Esophagus squamous epithelium (tissue), 5 donors: ENCODE measurements at places on chromosomes 5 and 9.

DNA sequence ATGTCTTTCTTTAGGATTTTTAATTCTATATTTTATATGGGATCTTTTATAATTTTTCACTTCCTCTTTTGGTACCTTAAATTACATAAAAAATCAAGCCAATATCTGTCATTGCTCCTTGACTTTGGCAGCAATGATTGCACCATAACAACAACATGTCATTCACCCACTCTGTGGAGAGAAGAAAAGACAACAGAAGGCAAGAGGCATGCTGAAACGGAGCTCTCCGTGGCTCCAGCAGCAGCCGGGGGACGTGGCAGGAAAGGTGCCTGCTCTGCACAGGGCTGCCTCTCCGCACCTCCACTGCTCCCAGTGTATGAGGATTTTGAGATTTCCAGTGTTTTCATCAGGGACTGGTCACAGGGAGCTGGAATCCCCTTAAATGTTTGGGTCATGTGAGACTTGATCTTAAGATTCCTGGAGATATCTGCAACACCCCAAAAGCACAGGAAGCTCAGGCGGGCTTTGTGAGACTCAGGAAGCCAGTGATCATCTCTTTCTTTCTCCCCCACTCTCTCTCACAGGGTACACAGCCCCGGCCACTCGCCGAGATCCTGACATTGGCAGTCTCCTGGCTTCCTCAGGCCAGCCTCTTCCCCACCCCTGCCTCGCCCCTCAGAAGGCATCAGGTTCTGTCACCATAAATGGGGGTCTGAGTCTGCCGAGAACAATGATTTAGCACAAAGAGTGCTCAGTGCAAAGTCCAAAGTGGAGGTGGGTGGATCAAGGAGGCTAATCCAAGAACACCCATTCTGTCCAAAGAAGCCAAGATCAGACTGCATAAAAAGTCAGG, 74.6 kb downstream of the ACTL7B start:
- no peak for DNase-seq

DNA sequence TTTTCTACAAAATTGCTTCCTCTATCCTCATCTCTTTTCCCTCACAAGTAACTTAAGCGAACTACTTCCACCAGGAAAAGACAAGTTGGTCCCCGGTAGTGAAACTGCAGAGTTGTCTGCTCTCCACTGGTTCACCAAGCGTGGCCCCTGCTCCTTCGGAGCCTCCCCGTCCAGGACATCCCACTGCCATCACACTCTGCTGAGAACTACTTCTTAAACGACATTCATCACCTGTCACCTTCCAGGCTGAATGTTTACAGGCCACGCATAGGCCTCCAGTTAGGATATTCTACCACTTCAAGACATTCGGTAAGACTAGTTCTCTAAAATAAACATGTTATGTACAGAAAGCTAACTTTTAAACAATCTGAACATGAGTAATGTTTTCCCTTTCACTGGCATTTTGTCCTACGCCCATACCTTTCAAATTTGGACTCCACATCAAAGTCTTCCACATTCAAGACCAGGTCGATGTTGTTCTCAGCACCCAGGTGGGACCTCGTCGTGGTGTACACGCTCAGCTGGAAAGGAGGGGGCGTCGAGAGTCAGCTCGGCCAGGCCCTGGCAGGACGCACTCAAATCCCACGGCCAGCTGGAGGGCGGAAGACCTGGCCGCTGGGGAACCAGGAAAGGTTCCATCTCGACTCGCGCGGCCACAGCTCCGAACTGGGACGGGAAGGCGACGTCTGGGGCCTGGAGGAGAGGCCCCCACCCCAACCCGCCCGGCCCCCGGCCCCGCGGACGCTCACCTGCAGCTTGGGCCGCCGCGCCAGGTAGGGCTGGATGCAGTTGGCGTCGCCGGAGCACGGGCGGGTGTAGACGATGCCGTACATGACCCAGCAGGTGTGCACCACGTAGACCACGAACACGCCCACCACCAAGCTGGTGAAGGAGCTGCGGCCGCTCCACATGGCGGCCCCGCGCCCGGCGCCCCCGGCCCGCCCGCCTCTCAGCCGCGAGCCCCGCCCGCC, 683 bp downstream of the CLPTM1L start:
- DNase-seq: no peak

DNA sequence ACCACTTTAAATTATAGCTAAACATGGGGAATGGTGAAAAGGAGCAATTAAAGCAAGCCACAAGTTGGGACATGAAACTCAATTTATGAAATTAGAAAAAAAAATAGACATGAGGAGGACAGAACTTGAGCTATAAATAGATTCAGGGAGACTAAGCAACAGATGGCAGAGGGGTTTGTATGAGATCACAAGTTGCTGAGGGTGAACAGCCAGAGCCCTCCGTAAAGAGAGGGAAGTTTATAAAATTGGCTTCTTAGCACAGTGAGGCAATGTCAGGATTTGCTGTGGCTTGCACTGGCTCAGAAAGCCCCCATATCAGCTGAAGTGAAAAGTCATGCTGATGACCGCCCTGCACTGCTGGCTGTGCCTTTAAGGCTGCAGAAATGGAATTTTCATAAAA, 443.4 kb upstream of the CD180 start:
- DNase-seq: no peak

- DNase-seq: no peak
Measured at GRCh38 chr5:53817183-53817582, 256.7 kb downstream of the NDUFS4 start.

GRCh38 chr5:126849101-126849678, 72.3 kb downstream of the LMNB1 start:
- no peak for DNase-seq

DNA sequence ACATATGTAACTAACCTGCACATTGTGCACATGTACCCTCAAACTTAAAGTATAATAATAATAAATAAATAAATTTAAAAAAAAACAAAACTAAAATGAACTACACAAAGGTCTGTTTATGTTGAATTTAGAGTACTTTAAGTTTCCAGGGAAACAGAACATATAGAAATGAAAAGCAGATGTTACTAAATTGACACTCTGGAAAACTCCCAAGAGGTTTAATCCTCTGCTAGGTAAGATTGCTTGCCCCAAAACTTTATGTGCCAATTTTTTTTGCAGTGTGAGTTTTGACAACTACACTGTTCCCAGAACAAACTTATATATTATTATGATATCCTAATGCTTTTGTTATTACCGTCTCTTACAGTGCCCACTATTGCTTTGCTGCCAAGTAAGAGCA, 134.3 kb upstream of the MRPS30 start:
- DNase-seq: no peak

DNA sequence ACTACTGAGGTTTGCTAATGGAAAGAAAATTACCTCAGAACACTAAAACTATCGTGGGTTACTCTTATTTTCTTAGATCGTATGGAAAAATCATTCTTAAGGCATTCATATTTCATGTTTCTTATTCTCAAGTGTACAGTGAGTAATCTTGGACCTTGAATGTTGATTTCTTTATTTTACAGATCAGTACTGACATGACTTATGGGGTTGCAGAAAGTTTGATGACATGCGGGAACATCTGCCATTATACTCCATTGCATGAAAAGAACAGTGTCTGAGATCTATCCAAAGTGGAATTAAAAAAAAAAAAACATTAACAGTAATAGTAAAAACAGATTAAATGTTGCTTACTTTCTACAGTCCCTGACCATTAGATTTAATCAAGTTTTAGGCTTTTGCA, 1290.2 kb upstream of the WWC1 start:
- no peak for DNase-seq
